ENCODE measurements at places on chromosomes 16 and 17.

- DNase-seq: no peak
Observed at GRCh38 chr17:75822119-75822799, 21.9 kb downstream of the UNC13D start.

DNA sequence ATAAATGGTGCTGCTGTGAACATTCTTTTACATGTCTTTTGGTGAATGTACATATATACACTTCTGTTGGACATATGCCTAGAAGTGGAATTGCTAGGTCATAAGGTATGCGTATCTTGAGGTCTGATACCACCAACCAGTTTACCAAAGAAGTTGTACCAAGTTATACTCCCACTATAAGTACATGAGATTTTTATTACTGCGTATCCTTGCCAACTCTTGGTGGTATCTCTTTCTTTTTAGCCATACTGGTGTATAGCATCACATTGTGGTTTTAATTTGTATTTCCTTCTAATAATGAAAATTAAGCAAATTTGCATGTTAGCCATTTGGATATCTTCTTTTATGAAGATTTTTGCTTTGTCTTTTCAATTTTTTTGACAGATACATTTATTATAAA lies 80.5 kb downstream of the ATF7IP2 start:
- no peak for DNase-seq

DNA sequence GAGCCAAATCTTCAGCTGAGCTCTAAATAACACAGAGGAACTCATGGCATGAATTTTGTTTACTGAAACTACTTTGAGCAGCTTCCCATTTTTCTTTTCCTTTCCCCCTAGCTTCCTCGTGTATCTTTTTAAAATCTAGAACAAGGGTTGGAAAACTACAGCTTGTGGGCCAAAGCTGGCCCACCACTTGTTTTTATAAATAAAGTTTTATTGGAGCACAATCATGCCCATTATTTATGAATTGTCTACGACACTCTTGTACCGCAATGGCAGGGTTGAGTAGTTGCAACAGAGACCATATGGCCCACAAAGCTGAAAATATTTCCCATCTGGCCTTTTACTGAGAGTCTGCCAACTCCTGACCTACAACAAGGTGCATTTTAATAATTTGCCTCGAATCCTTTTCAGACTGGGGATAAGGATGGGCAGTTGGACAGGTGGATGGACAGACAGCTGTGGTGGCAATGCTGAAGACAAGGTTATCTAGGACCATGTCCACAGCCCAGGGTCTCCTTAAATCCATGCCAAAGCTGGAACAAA lies 87.7 kb downstream of the RMI2 start:
- no peak for DNase-seq

- no peak for DNase-seq
Observed at GRCh38 chr16:986925-987582, 5.5 kb downstream of the SOX8 start.

DNA sequence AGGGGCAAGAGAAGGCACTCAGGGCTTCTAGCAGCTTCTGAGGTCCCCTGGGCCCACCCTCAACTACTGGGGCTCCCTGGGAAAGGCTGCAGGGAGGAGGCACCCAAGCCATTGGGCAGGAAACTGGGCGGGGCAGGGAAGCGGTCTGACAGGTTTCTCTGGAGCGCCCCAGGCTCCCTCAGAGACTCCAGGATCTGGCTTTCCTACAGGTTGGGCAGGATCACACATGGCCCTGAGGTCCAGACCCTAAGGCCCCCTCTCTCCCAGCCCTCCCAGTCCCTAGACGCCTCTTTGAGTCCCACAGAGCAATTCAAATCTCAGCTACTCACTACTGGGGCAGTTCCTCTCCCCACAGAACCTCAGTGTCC lies 14.3 kb downstream of the JUP start:
- no peak for DNase-seq

- DNase-seq: peak; percentile 83
Observed at GRCh38 chr17:75778861-75779249, 5.8 kb upstream of the UNK start.

DNA sequence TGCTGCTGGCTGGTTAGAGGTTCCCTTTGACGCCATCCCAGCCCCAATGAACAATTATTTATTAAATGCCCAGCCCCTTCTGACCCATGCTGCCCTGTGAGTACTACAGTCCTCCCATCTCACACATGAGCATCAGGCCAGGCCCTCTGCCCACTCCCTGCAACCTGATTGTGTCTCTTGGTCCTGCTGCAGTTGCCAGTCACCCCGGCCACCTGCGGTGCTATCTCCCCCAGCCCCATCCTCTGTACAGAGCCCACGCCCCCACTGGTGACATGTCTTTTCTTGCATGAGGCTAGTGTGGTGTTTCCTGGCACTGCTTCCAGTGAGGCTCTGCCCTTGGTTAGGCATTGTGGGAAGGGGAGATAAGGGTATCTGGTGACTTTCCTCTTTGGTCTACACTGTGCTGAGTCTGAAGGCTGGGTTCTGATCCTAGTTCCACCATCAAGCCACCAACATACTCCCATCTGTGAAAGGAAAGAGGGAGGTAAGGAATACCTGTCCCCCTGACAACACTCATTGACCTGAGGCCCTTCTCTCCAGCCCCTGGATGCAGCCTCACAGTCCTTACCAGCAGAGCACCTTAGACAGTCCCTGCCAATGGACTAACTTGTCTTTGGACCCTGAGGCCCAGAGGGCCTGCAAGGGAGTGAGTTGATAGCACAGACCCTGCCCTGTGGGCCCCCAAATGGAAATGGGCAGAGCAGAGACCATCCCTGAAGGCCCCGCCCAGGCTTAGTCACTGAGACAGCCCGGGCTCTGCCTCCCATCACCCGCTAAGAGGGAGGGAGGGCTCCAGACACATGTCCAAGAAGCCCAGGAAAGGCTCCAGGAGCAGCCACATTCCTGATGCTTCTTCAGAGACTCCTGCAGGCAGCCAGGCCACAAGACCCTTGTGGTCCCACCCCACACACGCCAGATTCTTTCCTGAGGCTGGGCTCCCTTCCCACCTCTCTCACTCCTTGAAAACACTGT lies 11.3 kb downstream of the CX3CL1 start:
- no peak for DNase-seq

- no peak for DNase-seq
Observed at GRCh38 chr16:3594316-3595109, 16.9 kb downstream of the SLX4 start.

GRCh38 chr17:17122781-17123483 lies 80.7 kb downstream of the MPRIP start:
- DNase-seq: no peak

- no peak for DNase-seq
Observed at GRCh38 chr17:73045724-73046123, 46.8 kb downstream of the SLC39A11 start.

- DNase-seq: peak; percentile 63
Observed at GRCh38 chr16:23863511-23864422, 28.0 kb downstream of the PRKCB start.

Measured in activated CD4-positive, alpha-beta T cell treated with anti-CD3 and anti-CD28 coated beads, Interleukin-10, Interleukin-2, amounts not matched to agents 100 ng/mL and 50 ng/mL, durations not matched to agents 16 hours and 8 hours (primary cell).